ENCODE measurements at places on chromosomes 16 and 17.

DNA sequence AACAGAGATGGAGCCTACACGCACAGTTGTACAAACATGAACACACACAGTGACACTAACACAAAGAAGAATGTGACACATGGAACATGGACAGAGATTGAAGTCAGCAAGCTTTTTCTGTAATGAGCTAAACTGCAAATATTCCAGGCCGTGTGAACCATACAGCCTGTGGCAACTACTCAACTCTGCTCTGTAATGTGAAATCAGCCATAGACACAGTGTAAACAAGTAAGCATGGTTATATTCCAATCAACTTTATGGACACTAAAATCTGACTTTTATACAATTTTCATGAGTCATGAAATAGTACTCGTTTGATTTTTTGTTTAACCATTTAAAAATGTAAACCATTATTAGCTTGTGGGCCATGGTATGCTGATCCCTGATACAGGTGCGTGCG is 120.2 kb downstream of the SMG6 start:
- no peak for DNase-seq

GRCh38 chr17:19299214-19299747 is 62.1 kb downstream of the EPN2 start:
- DNase-seq = peak; percentile 20

GRCh38 chr17:42548070-42548837 is 4.5 kb upstream of the HSD17B1 start:
- DNase-seq = peak; percentile 96

DNA sequence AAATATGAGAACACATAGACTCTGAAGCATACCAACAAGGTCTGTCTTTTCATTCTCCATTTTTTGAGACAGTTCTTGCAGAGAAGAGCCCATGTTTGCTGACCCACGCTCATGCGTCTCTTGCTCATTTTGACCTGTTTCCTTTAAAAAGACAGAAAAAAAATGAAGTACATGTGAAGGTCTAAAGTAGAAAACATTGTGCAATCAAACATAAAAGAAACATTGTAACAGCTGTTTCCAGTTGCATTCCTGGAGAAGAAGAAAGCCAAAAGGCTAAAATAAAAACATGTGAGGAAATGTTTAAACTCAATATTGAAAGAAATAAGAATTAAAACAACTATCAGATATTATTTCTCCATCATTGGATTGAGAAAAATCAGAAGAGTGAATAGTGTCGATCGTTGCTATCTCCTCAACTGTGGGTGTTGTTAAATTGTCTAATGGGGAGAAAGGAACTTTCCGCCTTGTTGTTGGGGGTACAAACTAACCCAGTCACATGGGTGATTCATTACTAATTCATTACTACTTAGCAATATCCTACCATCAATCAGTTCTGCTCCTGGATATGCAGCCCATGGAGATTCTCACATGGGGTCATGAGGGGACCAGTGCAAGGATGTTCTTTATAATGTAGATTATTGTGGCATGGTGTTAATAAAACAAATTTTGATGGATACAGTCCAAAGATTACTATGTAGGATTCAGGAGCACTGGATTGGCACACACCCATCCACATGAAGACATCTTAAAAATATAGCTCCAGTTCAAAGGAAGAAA is 9.5 kb downstream of the ABCA9 start:
- DNase-seq = no peak

- DNase-seq = no peak
Measured at GRCh38 chr16:78619811-78620210, 520.4 kb downstream of the WWOX start.
